ENCODE measurements at places on chromosomes 6 and 20. TPM values are rescaled to one million over a fixed set of nuclear protein-coding genes. Genes with fewer than 3 reads are reported as not detected.
A peak's percentile ranks its signal among the peaks of the same experiment; 100 is the strongest.

GRCh38 chr6:139457476-139457875 is 83.0 kb upstream of the CITED2 start:
- no peak overlapping the region for H3K4me3 ChIP-seq
- no peak for DNase-seq
- H3K27ac ChIP-seq, result no peak overlapping the region
- no peaks in the 10 kb centered on the region for H3K27me3 ChIP-seq

Gene MAP3K4
- total RNA-seq, result 47.7 TPM

- H3K4me3 ChIP-seq, result no peak overlapping the region
- no peaks in the 10 kb centered on the region for H3K27me3 ChIP-seq
- H3K4me1 ChIP-seq, result peaks cover 7% of the 10 kb centered on the region
Measured at GRCh38 chr6:157436219-157436943, 55.4 kb downstream of the ZDHHC14 start.

Gene LBP
- total RNA-seq, result 0.26 TPM

GRCh38 chr6:137223370-137224131 is 4.4 kb upstream of the IFNGR1 start:
- H3K4me1 ChIP-seq, result peaks cover 75% of the 10 kb centered on the region
- no peaks in the 10 kb centered on the region for H3K36me3 ChIP-seq
- peak overlapping the region; percentile 83 for H3K27ac ChIP-seq
- no peak for DNase-seq
- H3K4me3 ChIP-seq, result no peak overlapping the region
- no peaks in the 10 kb centered on the region for H3K27me3 ChIP-seq

DNA sequence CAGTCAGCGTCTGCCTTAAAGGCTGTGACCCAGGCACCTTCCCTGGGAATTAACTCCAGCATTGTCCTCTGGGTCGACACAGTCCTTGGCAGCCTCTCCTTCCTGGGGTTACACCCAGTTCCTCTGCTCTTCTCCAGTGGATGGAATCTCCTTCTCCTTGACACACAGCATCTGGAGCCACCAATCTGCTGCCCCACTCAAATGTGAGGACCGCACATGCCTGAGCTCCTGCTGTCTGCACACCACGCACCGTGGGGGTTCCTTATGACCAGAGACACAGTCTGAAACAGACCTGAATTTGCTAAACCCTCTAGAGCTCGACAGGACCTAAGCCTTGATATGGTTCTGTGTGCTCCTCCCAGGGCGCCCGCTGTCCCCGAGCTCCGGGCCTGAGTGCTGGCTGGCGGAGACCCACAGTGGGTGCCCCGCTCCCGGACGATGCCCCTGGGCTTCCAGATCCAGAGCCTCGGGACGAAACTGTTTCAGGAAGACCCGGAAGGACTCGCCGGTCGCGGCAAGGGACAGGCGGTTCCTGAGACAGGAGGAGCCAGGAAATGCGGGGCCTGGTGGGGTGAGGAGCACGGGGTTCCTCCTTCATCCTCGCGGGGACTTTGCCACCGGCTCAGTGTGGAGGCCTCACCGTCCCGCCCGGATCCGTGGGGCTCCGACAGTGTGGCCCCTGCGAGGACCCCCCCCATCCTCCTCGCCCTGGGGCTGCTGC is 2.5 kb upstream of the RAET1G start:
- peaks cover 16% of the 10 kb centered on the region for H3K4me1 ChIP-seq
- DNase-seq, result peak; percentile 71
- H3K27ac ChIP-seq, result peak overlapping the region; percentile 51
- no peaks in the 10 kb centered on the region for H3K36me3 ChIP-seq
- H3K27me3 ChIP-seq, result peaks cover 14% of the 10 kb centered on the region
- peak overlapping the region; percentile 58 for H3K4me3 ChIP-seq

Gene TRIM10
- total RNA-seq, result not detected

GRCh38 chr6:159180001-159180400 is 10.8 kb downstream of the FNDC1 start:
- no peak overlapping the region for H3K4me3 ChIP-seq
- no peak overlapping the region for H3K27ac ChIP-seq
- H3K27me3 ChIP-seq, result no peaks in the 10 kb centered on the region
- H3K4me1 ChIP-seq, result no peaks in the 10 kb centered on the region

Gene ZBP1
- total RNA-seq, result 2.7 TPM

DNA sequence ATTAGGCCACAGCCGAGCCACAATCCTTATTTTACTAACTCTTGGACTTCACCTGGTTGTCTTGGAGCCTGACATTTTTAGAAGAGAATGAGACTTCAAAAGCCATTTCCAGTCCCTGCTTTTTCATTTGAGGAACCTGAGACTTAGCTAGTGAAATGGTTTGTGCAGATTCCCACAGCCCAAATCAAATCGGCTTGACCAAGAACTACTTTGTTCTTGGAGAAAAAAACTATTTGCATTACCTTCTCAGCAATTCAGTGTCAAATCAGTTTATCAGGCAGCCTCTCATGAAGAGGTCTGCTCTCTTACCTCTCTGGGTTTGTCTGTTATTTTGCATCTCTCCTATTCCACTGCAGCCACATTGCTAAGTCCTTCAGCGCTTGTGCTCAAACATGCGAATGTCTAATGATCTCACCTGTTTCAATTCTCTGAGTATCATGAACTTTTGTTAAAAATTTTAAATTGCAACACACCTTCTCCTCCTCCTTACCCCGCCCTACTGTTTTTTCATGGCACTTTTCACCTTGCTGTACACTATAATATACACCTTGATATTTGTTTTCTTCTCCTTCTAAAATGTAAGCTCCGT is 573 bp upstream of the IFNGR1 start:
- peaks cover 60% of the 10 kb centered on the region for H3K4me1 ChIP-seq
- H3K36me3 ChIP-seq, result no peaks in the 10 kb centered on the region
- H3K27me3 ChIP-seq, result no peaks in the 10 kb centered on the region
- DNase-seq, result no peak

- no peaks in the 10 kb centered on the region for H3K4me1 ChIP-seq
- no peaks in the 10 kb centered on the region for H3K27me3 ChIP-seq
- no peak overlapping the region for H3K27ac ChIP-seq
- no peaks in the 10 kb centered on the region for H3K36me3 ChIP-seq
Measured at GRCh38 chr6:162416307-162416706, 311.3 kb downstream of the PRKN start.

DNA sequence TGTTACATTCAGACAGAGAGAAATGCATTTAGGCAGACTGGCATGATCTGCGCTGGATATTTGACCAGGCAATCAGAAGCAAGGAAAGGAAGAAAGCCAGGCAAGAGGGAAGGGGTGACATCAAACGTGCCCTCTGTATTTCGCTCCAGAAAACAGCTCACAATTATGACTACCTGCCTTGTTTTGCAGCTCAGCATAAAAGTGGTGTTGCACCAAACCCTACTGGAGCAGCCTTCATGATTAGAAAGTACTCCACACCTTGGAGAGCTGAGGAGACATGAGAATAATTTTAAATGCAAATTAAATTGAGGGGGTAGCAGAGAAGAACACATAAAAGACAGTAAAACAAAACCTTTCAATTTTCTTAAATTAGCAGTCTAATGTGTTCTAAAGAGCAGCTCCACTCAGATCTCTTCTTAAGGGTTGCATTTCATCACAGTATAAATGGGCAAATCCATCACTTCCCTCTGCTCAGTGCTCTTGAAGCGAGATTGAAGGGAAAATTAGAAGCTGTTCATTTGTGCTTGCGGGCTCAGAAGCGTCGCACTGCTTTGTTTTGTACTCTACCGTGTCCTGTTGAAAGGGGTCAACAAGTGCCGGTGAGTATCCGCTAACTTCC is at the start of gene PHACTR1:
TSS of gene PHACTR1 (plus strand) at position 470 of the 619 bp plus-strand sequence.
- no peak within 1 kb of the TSS for H3K27ac ChIP-seq
- H3K4me3 ChIP-seq, result no peak within 1 kb of the TSS
- H3K4me1 ChIP-seq, result no peaks in the 10 kb centered on the region
- H3K36me3 ChIP-seq, result no peaks in the 10 kb centered on the region
- no peak for DNase-seq
- H3K27me3 ChIP-seq, result peaks cover 19% of the 10 kb centered on the region

GRCh38 chr6:52576392-52577021 is 353 bp downstream of the TRAM2 start:
- peak overlapping the region; percentile 74 for H3K27ac ChIP-seq
- no peaks in the 10 kb centered on the region for H3K36me3 ChIP-seq
- no peaks in the 10 kb centered on the region for H3K27me3 ChIP-seq
- DNase-seq, result peak; percentile 83
- peaks cover 34% of the 10 kb centered on the region for H3K4me1 ChIP-seq

Gene ETV7
- 6.3 TPM for total RNA-seq

Data from upper lobe of right lung (tissue), 1 donor.